ENCODE measurements at places on chromosomes 4 and X.

GRCh38 chr4:108359130-108359985 is 190.6 kb upstream of the LEF1 start:
- no peak for DNase-seq

GRCh38 chrX:134883137-134883700 is 107.6 kb upstream of the SMIM10 start:
- no peak for DNase-seq

DNA sequence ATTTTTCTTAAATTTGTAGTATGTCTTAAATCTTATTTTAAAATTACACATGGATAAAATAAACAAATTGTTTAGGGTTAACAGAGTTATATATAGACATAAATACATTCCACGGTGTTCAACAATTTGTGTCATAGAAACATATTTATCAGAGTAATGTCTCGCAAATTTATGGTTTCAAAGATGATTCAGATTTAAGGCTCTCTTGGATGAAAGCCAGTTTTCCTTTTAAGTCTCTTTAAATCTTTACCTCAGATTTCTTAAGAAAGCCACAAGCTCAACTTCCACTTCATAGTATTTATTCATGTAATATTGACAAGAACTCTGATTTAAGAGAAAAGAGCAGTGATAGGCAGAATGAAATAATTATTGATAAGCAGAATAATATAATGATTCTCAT is 1254.8 kb upstream of the ADGRL3 start:
- DNase-seq, result no peak

DNA sequence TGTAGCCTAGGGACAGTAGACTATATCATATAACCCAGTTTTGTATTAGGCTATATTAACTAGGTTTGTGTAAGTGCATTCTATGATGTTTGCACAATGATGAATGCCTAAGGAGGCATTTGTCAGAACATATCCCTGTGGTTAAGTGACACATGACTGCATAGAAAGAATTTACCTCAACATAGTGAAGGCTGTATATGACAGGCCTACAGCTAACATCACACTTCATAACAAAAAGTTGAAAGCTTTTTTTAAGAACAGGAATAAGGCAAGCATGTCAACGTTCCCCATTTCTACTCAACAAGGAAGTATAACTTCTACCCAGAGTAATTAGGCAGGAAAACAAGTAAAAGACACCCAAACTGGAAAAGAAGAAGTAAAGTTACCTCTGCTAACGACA is 165.9 kb upstream of the NDST4 start:
- DNase-seq, result no peak
